Left lung (tissue), 14 donors: ENCODE measurements at places on chromosomes 5 and 9.

DNA sequence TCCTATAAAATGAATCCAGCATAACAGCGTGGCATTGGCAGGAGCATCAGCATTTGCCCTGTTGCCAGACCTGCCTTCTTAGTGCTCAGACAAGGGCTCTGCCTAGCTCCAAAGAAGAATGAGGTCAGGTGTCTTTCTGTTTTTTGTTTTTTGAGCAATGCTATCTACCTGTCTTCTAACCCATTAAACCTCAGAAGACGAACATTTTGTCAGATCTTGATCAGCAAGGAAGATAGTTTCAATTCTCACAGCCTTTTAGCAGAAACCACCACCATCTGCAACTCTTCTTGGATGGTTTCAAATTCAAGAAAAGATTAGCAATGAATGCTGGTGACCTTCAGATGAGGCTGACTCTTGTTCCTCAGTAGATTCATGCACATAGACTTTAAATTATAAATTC is 103.5 kb upstream of the IQGAP2 start:
- no peak for DNase-seq

- DNase-seq, result no peak
Observed at GRCh38 chr5:9149988-9150387, 395.9 kb downstream of the SEMA5A start.

DNA sequence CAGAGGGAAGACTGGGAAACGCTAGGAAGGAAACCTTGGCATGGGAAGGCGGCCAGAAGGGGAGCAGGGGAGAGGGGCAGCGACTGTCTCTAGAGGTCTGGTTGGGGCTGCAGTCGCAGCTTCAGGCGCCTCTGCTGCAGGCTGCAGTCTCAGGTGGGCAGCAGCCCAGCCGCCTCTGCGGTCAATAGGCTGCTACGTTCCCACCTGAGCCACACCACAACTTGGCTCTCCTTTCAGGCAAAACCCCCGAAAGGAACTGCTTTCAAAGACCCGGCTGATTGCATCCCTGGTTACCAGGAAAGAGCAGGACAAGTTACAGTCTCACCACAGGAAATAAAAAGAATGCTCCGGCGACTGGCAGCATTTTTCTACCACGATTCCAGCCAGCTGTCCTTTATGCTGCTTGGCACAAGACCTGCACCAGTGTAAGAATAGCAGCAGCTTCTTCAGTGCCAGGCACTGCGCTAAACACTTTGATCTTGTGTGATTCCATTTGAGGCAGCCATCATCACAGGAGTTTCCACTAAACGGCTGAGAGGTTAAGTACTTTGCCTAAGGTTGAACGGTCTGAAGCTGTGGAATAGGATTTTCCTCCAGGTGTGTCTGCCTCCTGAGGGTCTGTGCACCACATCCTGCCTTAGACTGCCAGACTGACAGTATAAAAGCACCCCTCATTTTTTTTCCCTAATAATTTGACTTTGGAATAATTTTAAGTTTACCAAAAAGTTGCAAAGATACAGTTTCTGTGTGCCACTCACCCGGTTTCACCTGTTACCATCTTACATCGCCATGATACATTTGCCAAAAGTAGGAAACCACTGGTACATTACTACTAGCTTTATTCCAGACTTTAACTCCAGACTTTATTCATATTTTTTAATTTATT is 7.5 kb downstream of the RPS14 start:
- no peak for DNase-seq

DNA sequence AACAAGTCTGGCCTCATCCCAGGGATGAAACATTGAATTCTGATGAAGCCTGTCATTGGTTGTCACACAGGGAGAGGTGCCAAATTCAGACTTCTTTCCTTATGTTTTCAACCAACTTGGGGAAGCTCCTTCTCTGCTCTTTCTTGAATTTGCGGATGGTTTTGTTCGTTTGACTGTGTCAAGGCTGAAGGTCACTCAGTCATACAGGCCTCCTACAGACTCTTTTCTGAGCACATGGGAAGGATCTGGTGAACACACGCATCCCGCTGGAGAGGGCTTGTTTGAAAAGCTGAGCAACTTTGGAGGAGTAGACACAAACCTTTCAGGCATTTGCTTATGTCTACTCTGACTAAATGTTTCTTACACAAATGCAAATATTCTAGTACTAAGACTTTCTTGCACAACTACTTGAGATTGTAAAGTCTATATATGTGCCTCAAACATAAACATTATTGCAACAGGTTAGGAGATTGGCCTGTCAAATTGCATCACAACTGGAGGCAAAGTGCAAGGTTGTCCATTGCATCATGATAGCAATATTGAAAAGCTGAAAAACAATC is 151.5 kb upstream of the NR3C1 start:
- DNase-seq, result no peak

DNA sequence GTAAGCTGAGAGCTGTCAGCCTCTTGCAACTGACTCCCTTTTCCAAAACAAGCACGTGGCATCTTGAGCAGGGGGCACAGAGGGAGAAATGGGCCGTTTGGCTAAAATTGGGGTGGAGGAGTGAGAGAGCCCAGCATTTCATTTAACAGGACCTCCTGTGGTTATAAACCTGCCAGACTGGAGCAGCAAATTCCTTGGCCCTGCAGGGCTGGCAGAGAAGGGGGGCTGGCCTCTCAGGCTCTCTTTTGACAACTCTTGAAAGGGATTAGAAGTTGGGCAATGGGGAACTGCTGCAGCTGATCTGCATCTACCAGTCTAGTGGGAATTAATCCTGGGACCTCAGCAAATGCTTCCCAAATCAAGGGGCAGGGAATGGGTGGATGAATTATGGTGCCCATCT is 7.2 kb upstream of the POU4F3 start:
- DNase-seq, result no peak
